ENCODE measurements at places on chromosomes 3 and 15. TPM values are rescaled to one million over a fixed set of nuclear protein-coding genes. Genes with fewer than 3 reads are reported as not detected.
A peak's percentile ranks its signal among the peaks of the same experiment; 100 is the strongest.

GRCh38 chr3:70264122-70264780 is 48.2 kb downstream of the MDFIC2 start:
- DNase-seq: peak; percentile 90

IGSF11 gene
- 0.87 TPM for total RNA-seq

GRCh38 chr3:190696777-190697501 is 165.6 kb downstream of the GMNC start:
- DNase-seq: peak; percentile 28

CMTM8 gene
- total RNA-seq: 1.1 TPM

DNA sequence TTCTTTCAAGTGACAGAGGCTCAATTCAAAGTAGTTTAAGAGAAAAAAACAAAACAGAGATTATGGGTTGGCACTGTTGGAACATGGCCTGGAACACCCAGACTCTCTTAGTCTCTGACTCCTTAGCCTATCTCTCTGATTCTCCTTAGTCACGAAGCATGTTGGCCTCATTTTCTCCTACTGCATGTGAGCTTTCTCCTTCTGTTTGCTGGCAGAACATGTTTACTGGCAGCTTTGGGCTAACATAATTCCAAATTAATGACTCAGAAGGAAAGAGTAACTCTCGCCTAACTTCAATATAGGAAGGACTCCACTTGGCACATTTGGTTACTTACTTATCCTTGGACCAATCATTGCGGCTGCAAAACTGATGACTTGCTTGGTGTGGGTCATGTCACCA is 21.7 kb upstream of the CCDC39 start:
- DNase-seq: no peak

- no peak for DNase-seq
Observed at GRCh38 chr3:139322346-139322745, 21.5 kb upstream of the MRPS22 start.

GRCh38 chr3:65604863-65605526 is 433.7 kb downstream of the MAGI1 start:
- no peak for DNase-seq

- DNase-seq: peak; percentile 30
Observed at GRCh38 chr15:58393241-58393662, 38.5 kb upstream of the LIPC start.

MOBP gene
- total RNA-seq: not detected

DNA sequence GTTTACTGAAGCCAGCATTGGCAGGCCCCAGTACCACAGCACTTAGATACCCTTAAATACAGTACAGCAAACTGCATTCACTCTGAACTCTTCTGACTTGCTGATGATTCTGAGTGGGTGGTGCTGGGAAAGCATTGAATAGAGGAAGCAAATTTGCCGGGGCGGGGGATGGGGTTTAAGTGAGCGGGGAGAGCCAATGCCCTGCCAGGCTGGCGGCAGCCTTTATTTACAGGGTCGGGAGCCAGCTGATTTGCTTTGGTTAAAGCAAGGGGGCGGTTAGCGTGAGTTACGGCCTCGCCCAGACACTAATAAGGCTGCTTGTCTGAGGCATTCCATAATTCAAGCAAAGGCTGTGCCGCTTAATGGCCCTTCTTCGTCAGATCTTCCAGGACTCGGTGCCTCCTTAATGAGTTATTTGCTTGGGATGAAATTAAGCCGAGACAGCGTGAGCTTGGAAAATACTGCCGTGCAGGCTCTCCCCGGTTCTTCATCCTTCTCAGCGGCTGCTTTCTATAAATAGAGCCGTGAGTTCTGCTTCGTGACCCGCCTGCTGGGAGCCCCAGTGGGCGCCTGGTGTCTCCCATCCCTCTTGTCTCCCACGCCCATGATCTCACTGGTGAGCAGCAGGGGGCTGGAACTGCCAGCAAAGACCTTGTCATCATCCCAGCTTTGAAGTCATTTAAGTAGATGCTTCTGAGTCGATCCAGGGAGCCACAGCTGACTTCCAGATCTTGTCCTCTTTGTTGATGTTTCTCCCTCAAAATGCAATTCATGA is 25.8 kb downstream of the SPSB4 start:
- DNase-seq: no peak

GRCh38 chr3:56855856-56856512 is 54.2 kb upstream of the ARHGEF3 start:
- DNase-seq: no peak

- DNase-seq: no peak
Observed at GRCh38 chr15:80982205-80982604, 7.4 kb downstream of the MESD start.

DNA sequence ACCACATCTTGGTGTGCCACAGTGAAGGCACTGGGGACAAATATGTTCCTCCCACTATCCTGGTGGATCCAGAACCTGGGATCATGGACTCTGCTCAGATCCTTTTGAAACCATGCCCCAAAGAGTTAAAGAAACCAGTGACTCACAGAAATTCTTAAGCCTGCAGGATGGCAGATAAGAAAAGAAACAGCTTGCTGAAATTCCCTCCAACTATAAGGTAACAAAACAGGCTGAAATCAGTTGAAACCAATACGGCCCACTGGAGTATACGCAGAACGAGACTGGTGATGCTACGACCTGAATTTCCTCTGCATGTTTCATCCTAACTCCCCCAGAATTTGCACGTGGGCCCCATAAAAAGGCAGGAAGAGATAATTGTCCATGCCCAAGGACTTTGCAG is 209.6 kb downstream of the TJP1 start:
- DNase-seq: no peak

REC114 gene
- total RNA-seq: not detected

DNA sequence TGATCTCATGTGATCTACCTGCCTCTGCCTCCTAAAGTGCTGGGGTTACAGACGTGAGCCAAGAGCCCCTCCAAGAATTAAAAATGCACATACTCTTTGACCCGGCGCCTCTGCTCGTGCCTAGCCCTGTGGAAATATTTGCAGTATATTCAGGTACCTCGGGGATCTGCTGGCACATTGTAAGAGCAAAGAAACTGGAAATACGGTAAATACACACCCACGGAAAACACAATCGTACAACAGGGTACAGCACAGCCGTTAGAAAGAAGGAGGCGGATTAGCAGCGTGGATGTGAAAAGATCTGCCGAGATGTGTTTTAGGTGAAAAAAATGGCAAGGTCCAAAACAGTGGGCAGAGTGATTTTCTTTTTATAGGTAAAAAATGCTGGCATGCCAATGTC is 6.1 kb upstream of the HDAC11 start:
- DNase-seq: no peak

- DNase-seq: peak; percentile 91
Observed at GRCh38 chr3:129602730-129603560, 3.5 kb downstream of the PLXND1 start.

- DNase-seq: no peak
Observed at GRCh38 chr3:59424268-59425010, 374.6 kb upstream of the CFAP20DC start.

- no peak for DNase-seq
Observed at GRCh38 chr3:17023006-17023664, 138.4 kb downstream of the PLCL2 start.

DNA sequence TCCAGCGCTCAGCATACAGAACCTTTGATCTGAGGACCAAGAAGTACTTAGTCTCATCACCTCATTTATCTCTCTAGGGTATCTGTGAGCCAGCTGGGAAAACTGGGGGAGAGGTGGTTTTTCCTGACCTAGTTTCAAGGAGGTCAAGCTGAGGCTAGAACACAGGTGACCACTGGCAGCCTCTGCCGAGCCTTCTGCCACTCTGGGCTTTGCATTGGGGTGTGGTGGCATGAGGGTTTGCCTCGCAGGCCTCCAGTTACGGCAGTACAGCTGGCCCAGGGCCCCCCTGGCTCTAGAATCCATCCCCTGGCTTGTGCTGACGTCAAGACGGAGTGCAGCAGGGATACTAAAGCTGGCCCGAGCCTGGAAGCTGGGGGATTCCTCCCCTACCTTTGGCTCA is 34.7 kb upstream of the CDCP1 start:
- no peak for DNase-seq

DNA sequence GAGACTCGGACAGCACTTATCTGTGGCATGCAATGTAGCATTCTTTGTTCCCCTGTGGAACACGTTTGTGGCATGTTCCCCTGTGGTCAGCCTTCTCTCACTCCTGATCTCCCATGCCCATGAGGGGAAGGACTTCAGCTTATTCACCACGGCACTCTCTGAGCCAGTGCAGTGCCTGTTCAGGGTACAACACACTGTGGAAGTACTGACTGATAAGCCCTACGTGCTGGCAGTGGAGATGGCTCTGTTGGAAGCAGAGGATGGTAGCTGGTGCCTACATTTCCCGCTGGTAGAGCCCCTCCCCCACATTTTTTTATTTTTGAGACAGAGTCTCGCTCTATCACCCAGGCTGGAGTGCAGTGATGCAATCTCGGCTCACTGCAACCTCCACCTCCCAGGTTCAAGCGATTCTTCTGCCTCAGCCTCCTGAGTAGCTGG is 43.5 kb upstream of the ETV5 start:
- DNase-seq: no peak

GRCh38 chr3:35932995-35933394 is 293.7 kb downstream of the ARPP21 start:
- DNase-seq: peak; percentile 88

GRCh38 chr15:27903405-27903804 is 195.7 kb downstream of the OCA2 start:
- DNase-seq: no peak

- no peak for DNase-seq
Observed at GRCh38 chr3:35601959-35602358, 37.4 kb upstream of the ARPP21 start.

- peak; percentile 21 for DNase-seq
Observed at GRCh38 chr3:126961191-126961790, 21.6 kb upstream of the PLXNA1 start.

CACNA2D3 gene
- 6.1 TPM for total RNA-seq

All from Caki2 (cell line).